ENCODE measurements at places on chromosomes 2 and 18.

DNA sequence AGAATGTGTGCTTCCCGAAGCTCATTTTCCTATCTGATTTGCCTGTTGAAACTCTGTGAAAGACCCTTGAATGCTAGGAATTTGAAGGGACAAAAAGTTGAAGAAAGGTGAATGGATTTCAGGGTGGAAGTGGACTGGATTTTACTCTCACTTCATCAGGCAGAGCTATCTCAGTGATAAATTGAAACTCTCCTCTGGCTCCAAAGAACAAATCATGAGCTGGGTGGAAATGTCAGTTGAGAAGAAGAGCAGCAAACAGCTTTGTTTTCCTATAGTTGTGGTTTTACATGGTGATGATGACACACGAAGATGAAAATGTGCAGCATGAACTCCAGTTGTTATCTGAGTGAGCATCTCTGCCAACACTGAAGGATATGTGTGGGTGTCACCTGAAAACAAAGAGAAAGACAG is 34.4 kb downstream of the CD28 start:
- DNase-seq = no peak

- DNase-seq = no peak
Measured at GRCh38 chr2:130796290-130796689, 40.4 kb upstream of the ARHGEF4 start.

DNA sequence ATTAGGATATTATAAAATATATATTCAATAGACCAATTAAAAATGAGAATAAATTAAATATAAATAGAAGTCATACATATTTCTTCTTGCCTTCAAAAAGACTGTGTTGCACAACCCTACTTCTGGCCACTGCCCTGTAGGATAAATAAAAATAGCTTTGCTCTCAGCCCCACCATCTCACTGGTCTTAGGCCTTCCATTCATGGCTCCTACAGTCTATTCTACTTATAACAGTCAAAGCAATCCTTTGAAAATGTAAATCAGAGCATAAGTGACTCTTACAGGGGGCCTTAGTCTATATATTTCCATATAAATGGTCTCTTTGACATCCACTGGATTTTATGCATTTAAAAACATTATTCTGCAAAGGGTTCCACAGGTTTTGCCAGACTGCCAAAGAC is 72.9 kb downstream of the KLF7 start:
- no peak for DNase-seq

- no peak for DNase-seq
Measured at GRCh38 chr18:35753306-35753910, 171.9 kb downstream of the GALNT1 start.

DNA sequence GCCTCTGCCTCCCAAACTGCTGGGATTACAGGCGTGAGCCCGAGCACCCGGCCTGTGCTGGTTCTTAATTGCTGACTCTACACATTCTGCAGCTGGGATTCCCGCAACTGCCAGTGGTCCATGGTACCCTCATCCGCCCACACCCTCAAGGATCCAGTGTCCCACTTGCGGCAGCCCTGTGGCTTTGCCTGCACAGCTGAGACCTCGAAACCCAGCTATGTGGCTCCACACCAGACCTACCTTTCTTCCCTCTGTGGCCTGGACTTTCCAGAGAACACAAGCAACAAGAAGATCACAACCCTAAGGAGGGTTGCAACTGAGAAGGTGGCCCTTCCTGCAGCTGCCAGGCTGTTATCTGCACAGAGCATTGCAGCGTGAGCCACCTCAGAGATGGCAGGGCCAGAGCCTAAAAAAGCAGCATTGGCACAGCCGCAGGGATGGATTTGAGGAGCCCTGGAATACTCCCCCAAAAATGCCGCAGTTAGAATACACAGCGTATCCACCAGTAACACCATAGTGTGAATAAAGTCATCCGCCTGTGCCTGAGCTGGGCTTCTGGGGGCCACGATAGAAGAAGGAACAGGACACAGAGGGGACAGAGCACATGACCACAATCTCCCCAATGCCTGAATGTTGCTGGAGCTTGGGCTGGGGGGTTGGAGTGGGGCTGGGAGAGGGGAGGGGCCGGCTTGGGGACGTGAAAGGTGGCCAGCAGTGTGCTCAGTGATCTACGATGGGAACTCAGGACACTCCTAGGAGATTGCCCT is 1.9 kb downstream of the GPR55 start:
- no peak for DNase-seq

GRCh38 chr2:18719978-18720775 is 130.8 kb upstream of the NT5C1B start:
- no peak for DNase-seq

DNA sequence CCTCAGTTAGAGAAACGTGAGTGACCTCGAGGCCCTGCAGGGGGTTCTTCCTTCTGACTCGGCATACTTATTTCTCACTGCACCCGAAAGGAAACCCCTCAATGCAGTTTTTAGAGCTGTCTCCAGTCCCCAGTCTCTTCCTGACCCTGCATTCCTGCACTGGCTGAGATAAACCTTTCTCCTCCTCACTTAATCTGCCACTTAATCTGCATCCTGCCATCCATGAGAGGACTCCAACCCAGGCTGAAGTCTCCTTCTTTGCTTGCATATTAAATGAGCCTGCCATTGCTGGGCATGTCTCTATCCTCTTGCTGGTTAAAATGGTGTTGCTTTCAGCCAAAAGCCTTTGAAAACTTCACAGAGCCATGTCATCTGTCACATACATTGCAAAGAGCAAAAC is 125.6 kb upstream of the GATA6 start:
- no peak for DNase-seq

- no peak for DNase-seq
Measured at GRCh38 chr2:172894689-172895387, 159.2 kb downstream of the RAPGEF4 start.

- DNase-seq = no peak
Measured at GRCh38 chr2:147660680-147661079, 184.1 kb upstream of the ACVR2A start.

GRCh38 chr2:113291191-113291590 is 12.5 kb upstream of the PAX8 start:
- no peak for DNase-seq

- DNase-seq = no peak
Measured at GRCh38 chr2:151716721-151717120, 17.6 kb downstream of the NEB start.

GRCh38 chr2:230737300-230737699 is 24.7 kb downstream of the CAB39 start:
- no peak for DNase-seq

DNA sequence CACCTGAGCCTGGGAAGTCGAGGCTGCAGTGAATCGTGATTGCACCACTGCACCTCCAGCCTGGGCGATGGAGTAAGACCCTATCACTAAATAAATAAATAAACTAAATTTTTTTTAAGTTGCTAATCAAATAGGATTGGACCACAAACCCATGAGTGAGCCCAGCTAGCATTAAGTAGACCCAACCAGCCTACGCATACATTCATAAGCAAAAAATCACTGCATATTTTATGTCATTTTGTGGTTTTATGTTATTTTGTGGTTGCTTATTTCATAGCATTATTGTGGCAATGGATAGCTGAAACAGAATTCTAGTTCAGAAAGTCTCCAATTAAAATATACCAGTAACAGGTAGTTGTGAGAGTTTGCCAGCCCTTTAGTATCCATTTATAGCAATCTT is 29.1 kb upstream of the ZC3H15 start:
- DNase-seq = no peak

GRCh38 chr18:35029770-35030169 is 11.4 kb upstream of the MAPRE2 start:
- no peak for DNase-seq

- no peak for DNase-seq
Measured at GRCh38 chr2:210195101-210195852, 24.1 kb upstream of the KANSL1L start.

- DNase-seq = no peak
Measured at GRCh38 chr2:36374585-36374984, 19.0 kb downstream of the CRIM1 start.

GRCh38 chr18:55577812-55578539 is 10.0 kb downstream of the TCF4 start:
- DNase-seq = no peak

- DNase-seq = no peak
Measured at GRCh38 chr2:2664989-2665833, 334.1 kb upstream of the MYT1L start.

DNA sequence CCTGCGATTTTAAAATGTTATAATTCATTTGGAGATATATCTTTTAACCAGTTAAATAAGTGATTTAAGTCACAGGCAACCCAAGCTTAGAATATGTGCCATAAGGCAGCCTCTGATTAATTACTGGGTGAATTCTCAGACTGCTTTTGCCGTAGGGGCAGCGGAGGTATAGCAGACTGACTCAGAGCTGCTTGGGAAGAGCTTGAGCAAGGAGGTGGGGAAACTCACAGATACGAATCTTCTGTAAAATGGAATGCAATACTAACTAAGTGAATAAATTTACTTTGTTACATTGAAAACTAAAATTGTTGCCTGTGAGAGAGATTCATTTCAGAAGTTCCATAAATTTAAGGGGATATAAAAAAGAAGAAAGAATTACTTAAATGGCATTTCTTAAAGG is 115.4 kb downstream of the KYNU start:
- no peak for DNase-seq

GRCh38 chr2:206083602-206084438 is 2.2 kb downstream of the INO80D start:
- peak; percentile 42 for DNase-seq

GRCh38 chr2:71370015-71370414 is 38.4 kb downstream of the ZNF638 start:
- DNase-seq = no peak

DNA sequence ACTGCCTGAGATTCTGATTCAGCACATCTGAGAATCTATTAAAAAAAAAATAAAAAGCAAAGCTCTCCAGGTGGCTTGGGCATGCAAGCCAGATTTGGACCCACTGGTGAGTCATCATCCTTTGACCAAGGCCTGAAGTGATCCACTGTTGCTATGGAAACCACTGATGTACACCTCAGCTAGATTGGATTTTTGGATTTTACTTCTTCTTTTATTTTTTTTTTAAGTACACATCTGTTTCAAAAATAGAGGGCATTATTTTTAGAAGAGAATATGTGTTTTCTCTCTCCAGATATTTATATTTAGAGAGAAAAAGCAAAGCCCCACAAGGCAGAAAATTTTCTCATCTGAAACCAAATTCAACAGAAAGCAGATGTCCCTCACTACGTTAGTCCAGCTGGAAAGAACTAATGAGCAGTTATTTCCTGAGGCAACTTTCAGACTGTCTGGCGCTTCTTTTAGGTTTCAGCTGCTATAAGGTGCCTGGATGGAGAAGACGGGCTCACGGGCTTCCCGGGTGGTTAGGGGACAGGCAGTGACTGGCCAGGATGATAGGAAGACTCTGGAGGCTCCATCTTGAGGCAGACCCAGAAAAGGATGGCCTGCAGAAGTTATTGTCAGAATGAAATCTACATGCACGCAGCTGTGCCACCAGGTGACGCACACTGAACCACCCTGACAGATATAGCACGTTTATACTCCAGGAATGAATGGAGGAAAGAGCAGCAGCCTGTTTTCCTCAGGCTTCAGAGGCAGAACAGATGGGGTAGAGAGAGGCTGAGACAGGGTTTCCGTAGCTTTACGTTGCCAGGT is 50.5 kb downstream of the MRPL35 start:
- no peak for DNase-seq

GRCh38 chr2:15142069-15142689 is 419.0 kb downstream of the NBAS start:
- peak; percentile 31 for DNase-seq

DNA sequence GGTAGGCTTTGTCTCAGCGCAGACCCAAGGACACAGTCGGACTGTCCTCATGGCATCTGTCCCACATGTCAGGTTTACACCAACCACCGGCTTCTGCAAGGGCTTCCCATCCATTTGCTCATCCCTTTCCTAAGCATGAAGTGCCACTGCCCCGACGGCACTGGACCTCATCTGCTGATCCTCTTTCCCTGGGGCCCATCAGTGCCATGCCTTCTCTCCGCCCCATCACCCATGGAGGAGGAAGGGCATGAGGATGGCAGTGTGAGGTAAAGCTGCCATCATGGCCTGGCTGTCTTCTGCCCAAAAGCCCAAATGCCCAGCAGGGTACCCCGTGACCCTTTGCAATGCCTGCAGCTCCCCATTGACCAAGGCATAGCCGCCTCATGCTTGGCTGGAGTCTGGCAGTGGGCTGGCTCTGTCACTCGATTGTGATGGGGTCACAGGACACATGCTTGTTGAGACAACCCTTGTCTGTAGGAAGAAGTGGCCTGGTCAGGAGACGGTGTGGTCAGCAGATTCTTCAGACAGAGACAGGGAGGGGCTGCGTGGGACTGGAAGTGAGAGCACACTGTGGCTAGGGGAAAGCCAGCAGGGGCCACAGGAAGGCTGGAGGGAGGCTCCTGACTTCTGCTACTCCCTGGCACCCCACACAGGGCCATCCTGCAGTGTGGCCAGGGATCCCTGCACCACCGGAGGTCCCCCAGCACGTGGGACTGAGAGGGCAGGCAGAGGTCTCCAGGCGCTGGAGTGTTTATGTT is 493.7 kb upstream of the HS6ST1 start:
- no peak for DNase-seq

- DNase-seq = no peak
Measured at GRCh38 chr2:146540271-146540932, 1304.4 kb upstream of the ACVR2A start.

- DNase-seq = no peak
Measured at GRCh38 chr2:119487434-119488244, 36.6 kb downstream of the SCTR start.

- no peak for DNase-seq
Measured at GRCh38 chr18:51711298-51711889, 513.9 kb upstream of the MEX3C start.

DNA sequence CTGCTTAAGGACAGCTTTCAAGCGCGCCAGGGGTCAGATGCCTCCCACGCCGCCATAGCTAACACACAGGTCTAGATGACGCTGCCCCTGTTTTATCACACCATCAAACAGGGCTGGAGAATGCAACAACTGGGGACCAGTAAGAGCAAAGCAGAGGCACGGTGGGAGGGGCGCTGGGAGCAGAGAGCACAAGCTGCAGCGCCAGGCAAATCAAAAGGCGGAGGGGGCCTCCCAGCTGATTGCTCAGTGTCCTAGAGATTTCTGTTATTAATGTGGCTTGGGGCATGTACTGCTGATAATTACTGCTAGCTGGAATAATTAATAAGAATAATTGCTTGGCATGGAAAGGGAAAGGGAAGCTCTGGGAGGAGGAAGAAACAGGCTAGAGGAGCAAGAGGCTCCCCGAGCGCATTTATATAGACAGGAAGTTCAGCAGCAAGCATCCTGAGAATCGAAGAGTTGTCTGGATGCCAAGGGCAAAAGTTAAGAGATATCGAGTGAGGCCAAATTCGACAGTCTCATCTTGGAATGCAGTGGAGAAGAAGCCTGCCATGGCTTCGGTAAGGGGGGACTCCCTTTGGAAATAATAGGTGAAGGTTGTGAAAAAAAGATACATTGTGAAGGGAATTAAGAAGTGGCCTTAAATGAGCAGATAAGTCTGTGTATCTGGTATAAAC is 104.5 kb upstream of the ZNF521 start:
- DNase-seq = no peak
